Endodermal cell (in vitro differentiated cells): ENCODE measurements at places on chromosomes 6 and 20. TPM values are rescaled to one million over a fixed set of nuclear protein-coding genes. Genes with fewer than 3 reads are reported as not detected.

DNA sequence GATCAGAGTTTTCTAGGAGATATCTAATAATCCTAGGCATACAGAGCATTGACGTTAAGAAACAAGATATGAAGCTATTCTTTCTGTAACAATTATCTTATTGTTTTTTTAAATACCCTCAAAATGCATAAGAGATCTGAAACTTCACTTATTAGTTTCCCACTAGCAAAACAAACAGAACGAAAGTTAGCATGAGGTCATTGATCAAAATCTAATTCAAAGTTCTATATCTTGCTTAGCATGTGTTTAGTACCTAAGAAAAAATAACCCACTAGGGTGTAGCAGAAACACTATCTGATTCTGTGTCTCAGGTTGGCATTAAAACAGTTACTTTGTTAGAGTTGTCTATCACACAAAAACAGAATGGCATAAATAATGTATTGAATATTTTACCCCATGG lies 1288.4 kb downstream of the EPHA7 start:
- H3K27me3 ChIP-seq: no peaks in the 10 kb centered on the region
- H3K4me1 ChIP-seq: no peaks in the 10 kb centered on the region
- H3K36me3 ChIP-seq: no peaks in the 10 kb centered on the region
- no peak overlapping the region for H3K27ac ChIP-seq
- no peak for DNase-seq

- DNase-seq: no peak
- peaks cover 9% of the 10 kb centered on the region for H3K4me1 ChIP-seq
- H3K27me3 ChIP-seq: no peaks in the 10 kb centered on the region
- H3K4me3 ChIP-seq: no peak overlapping the region
- H3K27ac ChIP-seq: peak overlapping the region; percentile 36
- H3K36me3 ChIP-seq: no peaks in the 10 kb centered on the region
These were observed 26.3 kb upstream of the ZNF318 start for GRCh38 chr6:43395776-43396175.

- no peak overlapping the region for H3K27ac ChIP-seq
- no peaks in the 10 kb centered on the region for H3K36me3 ChIP-seq
- H3K4me1 ChIP-seq: no peaks in the 10 kb centered on the region
- no peak overlapping the region for H3K4me3 ChIP-seq
These were observed 69.1 kb downstream of the SLC35F1 start for GRCh38 chr6:117976030-117976651.

- H3K4me1 ChIP-seq: peaks cover 10% of the 10 kb centered on the region
- H3K27ac ChIP-seq: no peak overlapping the region
- H3K27me3 ChIP-seq: no peaks in the 10 kb centered on the region
- H3K4me3 ChIP-seq: no peak overlapping the region
- DNase-seq: peak; percentile 49
- H3K36me3 ChIP-seq: no peaks in the 10 kb centered on the region
These were observed 173.6 kb downstream of the CDC5L start for GRCh38 chr6:44561060-44561623.

DNA sequence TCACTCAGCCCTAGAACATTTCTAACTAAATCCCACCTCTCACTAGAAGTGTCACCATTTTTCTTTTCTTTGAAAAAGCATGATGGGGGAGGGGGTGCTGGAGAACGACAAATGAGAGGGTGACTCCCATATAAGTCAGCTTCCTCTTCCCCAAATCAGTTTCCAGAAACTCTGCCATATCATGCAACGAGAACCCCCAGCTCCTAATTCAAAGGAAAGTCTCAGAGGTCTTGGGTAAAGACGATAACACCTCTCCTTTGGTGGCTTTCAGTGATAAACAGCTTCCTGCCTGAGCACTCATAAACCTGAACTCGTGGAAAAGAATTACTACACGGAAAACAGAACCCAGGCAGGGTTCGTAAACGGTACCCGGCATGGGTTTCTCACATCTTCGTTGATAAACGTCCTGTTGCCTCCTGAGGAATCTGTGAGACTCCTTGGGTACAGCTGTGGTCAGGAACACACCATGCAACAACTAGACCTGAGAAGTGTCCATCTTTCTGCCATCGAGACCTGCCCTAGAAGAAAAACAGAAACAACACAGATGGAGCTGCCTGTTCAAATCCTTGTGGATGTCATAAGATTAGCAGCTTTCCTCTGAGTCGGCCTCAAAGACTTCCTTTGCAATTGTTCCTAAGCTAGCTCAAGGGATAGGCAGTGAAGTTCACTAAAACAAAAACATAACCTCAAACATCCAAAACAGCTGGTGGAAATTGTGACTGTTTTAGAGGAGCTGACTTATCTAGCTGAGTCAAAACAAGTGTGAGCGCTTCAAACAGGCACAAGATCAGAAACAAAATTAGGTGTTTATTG lies 185.8 kb upstream of the PRDM1 start:
- H3K4me1 ChIP-seq: peaks cover 3% of the 10 kb centered on the region
- H3K27me3 ChIP-seq: no peaks in the 10 kb centered on the region
- DNase-seq: no peak
- H3K36me3 ChIP-seq: no peaks in the 10 kb centered on the region

DNA sequence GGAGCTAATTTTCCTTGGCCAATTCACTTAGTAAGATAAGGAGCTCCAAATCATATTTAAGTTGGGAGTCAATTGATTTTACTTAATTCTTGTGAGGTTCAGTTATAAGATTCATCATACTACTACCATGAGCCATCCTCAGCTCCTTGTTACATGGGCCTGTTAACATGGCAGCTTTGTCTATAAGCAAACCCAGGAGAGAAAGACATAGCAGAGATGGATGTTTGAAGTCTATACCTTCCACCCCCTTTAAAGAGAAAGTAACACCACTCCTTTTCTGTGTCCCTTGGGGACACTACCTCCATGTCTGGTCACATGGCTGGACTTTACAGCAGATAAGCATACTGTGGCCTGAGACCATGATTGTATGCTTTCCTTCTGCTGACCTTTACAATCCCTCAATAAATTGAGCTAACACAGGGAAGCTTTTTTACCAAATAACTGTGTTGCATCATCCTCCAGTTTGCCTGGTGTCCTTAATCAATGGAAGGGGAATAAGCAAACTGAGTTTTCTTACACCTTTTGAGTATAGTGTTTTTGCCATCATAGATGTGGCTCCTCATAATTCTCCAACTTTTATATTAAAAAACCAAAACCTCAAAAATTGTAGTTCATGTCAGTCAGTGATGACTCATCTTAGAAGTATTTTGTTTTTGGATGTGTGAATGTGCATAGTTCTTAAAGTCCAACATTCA lies 9.8 kb upstream of the ZNFX1 start:
- H3K27me3 ChIP-seq: no peaks in the 10 kb centered on the region
- no peak overlapping the region for H3K27ac ChIP-seq
- peak; percentile 49 for DNase-seq
- peaks cover 4% of the 10 kb centered on the region for H3K4me1 ChIP-seq

DNA sequence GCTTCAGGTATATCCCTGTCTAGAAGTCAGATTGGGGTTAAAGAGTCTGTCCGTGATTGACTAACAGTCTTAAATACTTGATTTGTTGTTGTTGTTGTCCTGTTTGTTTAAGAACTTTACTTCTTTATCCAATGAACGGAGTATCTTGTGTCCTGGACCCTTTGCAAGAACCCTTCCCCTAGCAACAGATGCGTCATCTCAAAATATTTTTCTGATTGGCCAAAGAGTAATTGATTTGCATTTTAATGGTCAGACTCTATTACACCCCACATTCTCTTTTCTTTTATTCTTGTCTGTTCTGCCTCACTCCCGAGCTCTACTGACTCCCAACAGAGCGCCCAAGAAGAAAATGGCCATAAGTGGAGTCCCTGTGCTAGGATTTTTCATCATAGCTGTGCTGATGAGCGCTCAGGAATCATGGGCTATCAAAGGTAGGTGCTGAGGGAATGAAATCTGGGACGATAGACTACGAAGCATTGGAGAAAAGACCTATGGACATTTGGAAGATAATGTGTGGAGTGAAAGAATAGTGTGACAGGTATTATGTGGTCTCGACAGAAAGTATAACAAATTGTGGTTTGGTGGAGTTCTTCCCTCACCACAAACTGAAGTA lies at the start of gene HLA-DRA:
TSS of gene HLA-DRA (plus strand) at position 286 of the 613 bp plus-strand sequence. CDS start at position 350, 64 bp downstream.
- H3K27me3 ChIP-seq: no peaks in the 10 kb centered on the region
- no peaks in the 10 kb centered on the region for H3K36me3 ChIP-seq
- DNase-seq: peak; percentile 51
- H3K27ac ChIP-seq: no peak within 1 kb of the TSS
- H3K4me3 ChIP-seq: no peak within 1 kb of the TSS

DNA sequence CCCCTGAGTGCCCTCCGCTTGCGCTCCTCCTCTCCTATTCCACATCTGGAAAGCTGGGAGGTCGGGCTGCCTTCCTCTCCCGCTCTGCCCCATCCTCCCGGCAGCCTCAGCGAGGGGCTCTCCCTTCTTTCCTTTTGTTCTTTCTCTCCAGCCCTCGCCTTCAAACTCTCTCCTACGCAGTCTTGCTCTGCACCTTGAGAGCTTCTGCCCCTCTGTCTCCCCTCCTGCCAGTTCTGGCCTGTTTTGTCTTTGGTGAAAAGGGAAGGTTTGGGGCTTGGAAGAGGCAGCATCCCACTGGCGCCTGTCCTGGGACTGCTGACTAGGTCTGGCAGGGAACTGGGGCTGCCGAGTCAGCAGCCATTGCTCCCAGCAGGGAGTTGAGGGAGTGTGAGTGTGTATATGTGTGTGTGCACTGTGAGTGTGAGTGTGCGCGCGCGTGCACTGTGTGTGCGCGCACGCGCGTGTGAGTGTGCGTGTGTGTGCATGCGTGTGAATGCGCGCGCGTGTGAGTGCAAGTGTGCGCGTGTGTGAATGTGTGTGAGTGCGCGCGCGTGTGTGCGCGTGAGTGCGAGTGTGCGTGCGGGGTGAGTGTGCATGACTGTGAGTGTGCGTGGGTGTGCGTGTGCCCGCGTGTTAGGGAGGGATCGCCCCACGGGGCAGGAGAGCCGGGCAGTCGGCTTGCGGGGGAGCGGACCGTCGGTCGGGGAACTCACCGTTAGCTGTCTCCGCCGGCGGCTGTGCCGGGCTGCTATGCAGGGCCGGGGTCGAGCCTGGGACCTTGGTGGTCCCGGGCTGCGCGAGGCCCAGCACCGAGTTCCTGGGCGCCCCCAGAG lies 523 bp downstream of the CPXM1 start:
- peak overlapping the region; percentile 83 for H3K27ac ChIP-seq
- peaks cover 39% of the 10 kb centered on the region for H3K27me3 ChIP-seq
- peak; percentile 82 for DNase-seq
- H3K4me1 ChIP-seq: no peaks in the 10 kb centered on the region
- peak overlapping the region; percentile 81 for H3K4me3 ChIP-seq

GRCh38 chr6:87793315-87793714 lies 91.3 kb upstream of the AKIRIN2 start:
- no peak overlapping the region for H3K27ac ChIP-seq
- H3K36me3 ChIP-seq: no peaks in the 10 kb centered on the region
- DNase-seq: no peak
- H3K27me3 ChIP-seq: no peaks in the 10 kb centered on the region

DNA sequence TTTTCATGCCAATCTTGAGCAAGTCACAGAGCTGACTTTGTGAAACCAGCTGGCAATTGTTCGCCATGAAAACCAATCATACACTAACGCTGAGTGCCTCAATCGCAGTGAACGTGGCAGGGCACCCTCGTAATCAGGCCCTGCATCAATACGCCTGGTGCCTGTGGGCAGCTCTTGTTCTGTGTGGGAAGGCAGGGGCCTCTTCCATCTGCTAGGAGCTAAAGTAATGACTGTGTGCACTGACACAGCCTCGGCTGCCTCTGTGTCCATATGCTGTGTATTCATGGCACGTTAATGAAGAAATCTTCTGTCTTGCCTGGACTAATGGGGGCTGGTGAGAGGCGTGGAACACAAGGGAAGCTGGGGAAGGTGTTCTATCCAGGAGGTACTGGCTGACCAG lies 27.8 kb upstream of the SYNDIG1 start:
- no peak for DNase-seq
- H3K4me1 ChIP-seq: peaks cover 23% of the 10 kb centered on the region
- no peak overlapping the region for H3K4me3 ChIP-seq
- H3K27ac ChIP-seq: no peak overlapping the region
- H3K36me3 ChIP-seq: no peaks in the 10 kb centered on the region

DNA sequence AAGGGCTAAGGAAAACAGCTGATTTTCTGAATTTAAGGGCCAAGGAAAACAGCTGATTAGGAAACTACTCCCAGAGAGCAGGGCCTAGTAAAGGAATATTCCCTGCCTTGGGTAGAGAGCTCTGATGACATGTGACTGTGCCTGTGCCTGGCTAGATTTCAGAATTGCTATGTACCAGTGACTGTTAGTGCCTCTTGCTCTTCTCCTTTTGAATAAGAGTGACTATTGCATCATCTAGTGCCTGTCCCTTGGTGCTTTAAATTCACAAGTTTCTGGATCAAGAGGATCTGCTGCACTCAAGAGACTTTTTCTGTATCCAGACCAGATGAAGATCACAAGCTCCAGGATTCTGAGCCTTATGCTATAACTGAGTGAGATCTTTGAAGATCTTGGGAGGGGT lies 332.9 kb downstream of the KIF16B start:
- H3K4me3 ChIP-seq: no peak overlapping the region
- DNase-seq: no peak
- no peaks in the 10 kb centered on the region for H3K36me3 ChIP-seq
- H3K27ac ChIP-seq: no peak overlapping the region
- no peaks in the 10 kb centered on the region for H3K27me3 ChIP-seq
- H3K4me1 ChIP-seq: peaks cover 16% of the 10 kb centered on the region

- H3K36me3 ChIP-seq: no peaks in the 10 kb centered on the region
- DNase-seq: no peak
- no peaks in the 10 kb centered on the region for H3K27me3 ChIP-seq
- H3K4me1 ChIP-seq: peaks cover 2% of the 10 kb centered on the region
- H3K4me3 ChIP-seq: no peak overlapping the region
These were observed 61.1 kb downstream of the IL20RA start for GRCh38 chr6:136983687-136984086.

DNA sequence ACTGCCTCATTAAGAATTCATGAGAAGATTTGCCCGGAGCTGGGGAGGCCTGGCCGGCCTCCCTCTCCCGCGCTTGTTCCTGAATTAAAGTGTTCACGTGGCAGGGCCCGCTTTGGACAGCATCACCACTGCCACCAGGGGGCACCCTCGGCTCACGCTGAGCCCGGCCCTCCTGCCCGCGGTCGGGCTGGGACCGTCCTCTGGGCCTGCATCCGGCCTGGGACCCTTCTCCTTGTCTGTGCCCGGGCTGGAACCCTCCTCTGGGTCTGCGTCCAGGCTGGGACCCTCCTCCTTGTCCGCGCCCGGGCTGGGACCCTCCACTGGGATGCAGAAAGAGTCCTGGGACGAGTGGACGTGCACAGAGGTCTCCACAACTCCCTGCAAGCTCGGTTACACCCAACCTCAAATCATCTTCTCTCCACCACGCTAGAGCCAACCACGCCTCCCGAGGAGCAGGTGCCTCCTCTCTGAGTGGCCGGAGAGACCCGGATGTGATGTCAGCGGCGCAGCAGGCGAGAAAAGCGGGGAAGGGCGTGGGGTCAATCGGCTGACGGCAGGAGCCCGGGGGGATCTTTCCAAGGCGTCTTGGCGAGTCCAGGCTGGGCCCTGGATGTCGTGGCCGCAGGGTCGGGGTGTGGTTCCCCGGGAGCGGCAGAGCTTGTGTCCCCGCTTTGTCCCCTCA lies 50.9 kb upstream of the DACT2 start:
- no peak overlapping the region for H3K4me3 ChIP-seq
- H3K4me1 ChIP-seq: no peaks in the 10 kb centered on the region
- no peaks in the 10 kb centered on the region for H3K27me3 ChIP-seq
- H3K27ac ChIP-seq: no peak overlapping the region
- peak; percentile 94 for DNase-seq

Gene TRIM40
- not detected in 3 replicates for total RNA-seq

Gene SLA2
- total RNA-seq: 0.44 to 1.2 TPM (median 0.84 TPM) in 3 replicates

Gene TPBG
- 35.2 to 41.5 TPM (median 39.1 TPM) in 3 replicates for total RNA-seq

Gene GRM1
- total RNA-seq: 0.62 to 0.80 TPM (median 0.70 TPM) in 3 replicates

Gene SLC22A2
- total RNA-seq: 0.88 to 1.1 TPM (median 1.00 TPM) in 3 replicates
